ENCODE measurements at places on chromosomes 1 and 21.

- DNase-seq: no peak
Measured at GRCh38 chr1:244963231-244963826, 99.0 kb upstream of the HNRNPU start.

GRCh38 chr1:93448983-93449804 is 1.3 kb downstream of the FNBP1L start:
- DNase-seq: peak; percentile 57

- no peak for DNase-seq
Measured at GRCh38 chr1:63679589-63679988, 86.4 kb downstream of the PGM1 start.

DNA sequence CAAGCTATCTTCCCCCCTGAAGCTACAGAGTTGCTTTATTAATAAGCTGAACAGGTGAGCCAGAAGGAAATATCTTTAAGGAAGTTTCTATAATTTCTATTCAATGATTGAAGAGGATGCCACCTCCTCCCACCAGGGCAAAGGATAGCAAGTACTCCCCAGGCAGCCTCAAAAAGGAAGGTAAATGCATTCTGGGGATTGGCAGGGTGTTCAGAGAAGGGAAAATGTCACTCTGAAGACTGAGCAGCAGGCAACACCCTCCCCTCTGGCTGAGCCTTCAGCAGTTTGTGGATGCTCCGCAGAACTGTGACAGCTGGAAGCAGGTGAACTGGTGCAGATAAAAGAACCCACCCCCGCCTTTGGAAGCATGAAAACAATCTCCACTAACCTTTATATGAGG is 140.8 kb downstream of the BRINP2 start:
- no peak for DNase-seq

DNA sequence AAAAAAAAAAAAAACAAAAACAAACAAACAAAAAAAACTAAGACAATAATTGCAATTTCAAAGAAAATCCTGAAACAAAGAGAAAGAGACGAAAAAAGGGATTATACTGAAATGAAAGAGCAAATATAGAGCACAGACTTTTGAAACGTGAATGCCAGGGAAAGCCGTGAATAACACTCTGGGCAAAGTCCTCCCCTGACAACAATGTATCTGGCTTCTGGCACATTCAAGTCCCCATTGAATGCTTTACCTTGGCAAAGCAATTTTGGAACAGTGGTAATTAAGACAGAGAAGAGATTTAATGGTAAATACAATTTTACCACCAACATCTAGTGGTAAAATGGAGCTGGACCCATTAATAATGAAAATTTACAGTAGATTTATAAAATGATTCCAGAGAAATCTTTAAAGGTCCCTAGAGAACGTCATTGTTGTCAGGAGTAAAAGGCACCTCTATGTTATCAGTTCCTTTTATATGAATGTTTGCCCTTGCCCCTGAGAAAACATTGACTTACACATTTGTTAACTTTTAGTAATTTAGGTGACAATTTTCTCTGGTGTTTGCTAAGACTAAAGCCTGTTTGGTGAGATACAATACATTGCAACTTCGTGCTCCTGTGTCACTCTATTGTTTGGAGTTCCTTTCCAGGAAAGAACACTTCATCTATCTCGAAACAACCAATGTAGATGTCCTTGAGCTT is 89.7 kb downstream of the GREM2 start:
- no peak for DNase-seq

GRCh38 chr1:66182551-66183178 is 351.3 kb upstream of the SGIP1 start:
- DNase-seq: peak; percentile 2

DNA sequence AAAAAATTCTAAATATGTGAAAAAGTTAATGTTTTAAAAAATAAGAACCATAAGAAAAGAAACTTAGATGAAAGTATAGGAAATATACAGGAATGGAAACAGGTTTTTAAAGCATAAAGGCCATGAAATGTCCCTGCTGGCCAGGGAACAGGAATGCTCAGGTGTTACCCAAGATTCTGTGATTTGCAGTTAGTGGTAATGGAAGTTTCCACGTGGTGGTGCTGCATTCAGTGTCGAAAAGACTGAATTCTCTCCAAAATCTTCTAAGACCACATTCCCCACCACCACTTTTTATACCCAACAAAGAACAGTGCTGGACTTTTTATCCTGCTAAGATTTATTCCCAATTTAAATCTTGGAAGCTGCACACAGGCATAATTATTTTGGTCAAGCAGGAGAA is 126.2 kb downstream of the PRRX1 start:
- DNase-seq: no peak

GRCh38 chr21:41989698-41990097 is 20.5 kb downstream of the ZBTB21 start:
- no peak for DNase-seq

DNA sequence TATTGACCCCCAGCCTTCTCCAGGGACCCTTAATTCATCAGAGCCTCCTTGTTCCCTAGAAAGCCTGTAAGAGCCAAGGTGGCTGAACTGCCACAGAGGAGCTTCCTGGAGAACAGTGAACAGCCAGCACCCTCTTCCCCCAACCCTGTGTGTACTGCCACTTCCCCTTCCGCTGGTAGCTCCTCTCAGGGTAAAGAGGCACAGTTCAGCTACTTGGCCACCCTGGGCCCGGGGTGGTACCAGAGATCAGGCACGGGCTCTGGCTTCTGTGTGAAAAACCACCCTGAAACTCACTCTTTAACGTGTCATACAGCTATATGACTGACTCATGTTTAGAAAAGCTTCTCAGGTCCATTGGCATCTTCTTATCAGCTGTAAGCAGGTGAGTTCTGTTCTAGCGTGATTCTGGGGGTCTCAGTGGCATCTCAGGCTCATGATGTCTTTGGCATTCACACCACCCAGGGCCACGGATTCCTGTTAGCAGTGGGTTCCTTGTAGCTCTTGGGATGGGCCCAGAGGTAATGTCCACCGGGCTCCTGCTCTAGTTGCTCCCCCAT is 22.4 kb downstream of the ARMH1 start:
- DNase-seq: no peak

DNA sequence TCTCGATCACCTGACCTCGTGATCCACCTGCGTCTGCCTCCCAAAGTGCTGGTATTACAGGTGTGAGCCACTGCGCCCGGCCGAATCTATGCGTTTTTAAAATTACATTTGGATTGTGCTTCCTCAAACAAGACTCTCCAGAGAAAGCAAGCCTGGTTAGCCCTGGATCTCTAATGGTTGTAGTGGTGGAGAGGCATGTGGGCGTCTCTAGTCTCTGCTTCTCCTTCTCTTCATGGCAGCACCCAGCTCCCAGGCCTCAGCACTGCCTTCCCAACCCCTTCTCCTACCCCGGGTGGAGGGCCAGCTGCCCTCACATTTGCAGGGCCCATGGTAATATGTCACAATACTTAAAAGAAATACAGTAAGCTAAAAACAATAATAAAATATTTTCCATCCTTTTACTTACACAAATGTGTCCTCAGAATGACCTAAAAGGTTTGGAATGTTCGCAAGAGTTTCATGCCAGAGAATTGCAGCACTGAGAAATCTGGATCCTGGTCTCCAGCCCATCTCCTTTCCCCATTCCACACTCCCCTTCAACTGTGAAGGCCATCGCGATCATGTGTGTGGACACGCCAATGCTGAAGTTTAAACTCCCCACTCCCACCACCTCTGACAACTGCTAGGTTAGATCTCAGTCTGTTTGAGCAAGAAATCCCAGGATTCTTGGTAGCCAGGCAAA is 7.0 kb downstream of the OR14I1 start:
- peak; percentile 2 for DNase-seq

GRCh38 chr1:55217226-55217986 is 2.2 kb upstream of the USP24 start:
- no peak for DNase-seq

DNA sequence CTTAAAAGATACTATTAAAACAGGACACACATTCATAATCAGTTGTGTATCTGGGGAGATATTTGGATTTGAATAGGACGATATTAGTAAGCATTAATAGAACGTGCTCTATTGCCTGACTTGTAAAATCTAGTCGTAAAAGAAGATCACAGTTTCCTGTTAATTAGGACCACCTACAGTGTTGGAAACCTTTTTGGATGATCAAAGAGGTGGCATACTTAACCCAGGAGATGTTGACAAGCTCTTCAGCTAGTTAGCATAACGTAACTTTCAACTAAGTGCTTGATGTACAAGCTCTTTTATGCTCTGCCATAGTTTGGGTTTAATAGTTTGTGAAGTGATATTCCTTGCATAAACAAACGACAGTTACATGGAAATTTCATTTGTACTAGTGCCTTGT is 293.3 kb upstream of the NR5A2 start:
- no peak for DNase-seq

DNA sequence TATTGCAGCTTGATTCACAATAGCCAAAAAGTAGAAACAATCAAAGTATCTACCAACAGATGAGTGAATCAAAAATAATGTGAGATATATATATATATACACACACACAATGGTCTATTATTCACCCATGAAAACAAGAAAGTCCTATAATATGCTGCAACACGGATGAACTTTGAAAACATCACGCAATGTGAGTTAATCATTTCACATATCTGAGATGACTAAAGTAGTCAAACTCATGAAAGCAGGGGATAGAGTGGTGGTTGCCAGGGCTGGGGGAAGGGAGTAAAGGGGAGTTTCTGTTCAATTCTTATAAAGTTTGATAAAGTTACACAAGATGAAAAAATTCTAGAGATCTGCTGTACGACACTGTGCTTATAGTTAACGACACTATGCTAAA is 1234.8 kb downstream of the MRPL39 start:
- DNase-seq: no peak

GRCh38 chr1:3674100-3675094 is 22.1 kb downstream of the TP73 start:
- peak; percentile 35 for DNase-seq

DNA sequence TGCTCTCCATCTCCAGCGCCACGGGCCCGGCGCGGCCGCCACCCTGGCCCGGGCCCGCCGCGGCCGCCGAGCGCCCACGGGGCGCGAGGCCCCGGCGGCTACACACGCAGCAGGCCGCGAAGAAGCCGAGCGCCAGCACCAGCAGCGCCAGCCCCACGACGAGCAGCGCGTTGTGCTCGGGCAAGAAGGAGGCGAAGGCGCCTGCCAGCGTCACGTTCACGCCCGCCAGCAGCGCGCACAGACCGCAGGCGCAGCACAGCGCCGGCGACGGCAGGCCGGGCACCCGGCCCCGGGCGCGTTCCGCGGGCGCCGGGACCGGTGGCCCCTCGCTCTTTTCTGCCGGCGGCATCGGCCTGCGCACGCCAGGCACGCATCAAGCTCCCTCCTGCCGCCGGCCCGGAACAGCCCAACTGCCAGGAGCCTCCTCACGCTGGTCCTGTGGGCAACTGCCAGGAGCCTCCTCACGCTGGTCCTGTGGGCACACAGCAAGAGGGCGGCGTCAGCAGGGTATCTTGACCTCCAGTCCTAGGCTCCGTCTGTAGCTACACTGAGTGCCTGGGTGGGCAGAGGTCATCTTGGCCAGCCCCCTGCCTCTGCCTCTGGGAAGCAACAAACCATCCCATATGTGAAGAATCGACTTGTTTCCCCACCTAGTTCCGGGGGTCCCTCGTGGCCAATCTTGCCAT is 18.1 kb downstream of the KNCN start:
- DNase-seq: peak; percentile 42

DNA sequence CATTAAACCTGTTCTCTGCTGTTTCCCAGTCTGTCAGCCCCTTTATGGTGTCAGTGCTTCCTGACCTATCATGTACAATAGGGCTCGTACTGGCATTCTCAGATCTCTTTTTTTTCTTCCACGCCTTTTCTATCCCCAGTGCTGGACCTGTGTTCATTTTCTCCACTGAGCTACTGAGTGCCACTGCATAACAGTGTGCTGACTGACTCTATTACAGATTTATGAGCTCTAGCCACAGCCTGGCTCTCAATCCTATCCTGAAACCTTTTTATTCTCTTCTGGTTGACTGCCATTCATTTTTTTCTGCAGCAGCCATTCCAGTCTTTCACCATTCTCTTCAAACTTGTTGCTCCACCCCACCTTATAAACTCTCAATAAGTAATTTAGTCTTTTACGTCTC is 59.6 kb upstream of the MACF1 start:
- DNase-seq: no peak

GRCh38 chr1:46903481-46903880 is 37.8 kb downstream of the CYP4A11 start:
- no peak for DNase-seq

- DNase-seq: no peak
Measured at GRCh38 chr1:183124259-183124658, 61.8 kb upstream of the LAMC2 start.

DNA sequence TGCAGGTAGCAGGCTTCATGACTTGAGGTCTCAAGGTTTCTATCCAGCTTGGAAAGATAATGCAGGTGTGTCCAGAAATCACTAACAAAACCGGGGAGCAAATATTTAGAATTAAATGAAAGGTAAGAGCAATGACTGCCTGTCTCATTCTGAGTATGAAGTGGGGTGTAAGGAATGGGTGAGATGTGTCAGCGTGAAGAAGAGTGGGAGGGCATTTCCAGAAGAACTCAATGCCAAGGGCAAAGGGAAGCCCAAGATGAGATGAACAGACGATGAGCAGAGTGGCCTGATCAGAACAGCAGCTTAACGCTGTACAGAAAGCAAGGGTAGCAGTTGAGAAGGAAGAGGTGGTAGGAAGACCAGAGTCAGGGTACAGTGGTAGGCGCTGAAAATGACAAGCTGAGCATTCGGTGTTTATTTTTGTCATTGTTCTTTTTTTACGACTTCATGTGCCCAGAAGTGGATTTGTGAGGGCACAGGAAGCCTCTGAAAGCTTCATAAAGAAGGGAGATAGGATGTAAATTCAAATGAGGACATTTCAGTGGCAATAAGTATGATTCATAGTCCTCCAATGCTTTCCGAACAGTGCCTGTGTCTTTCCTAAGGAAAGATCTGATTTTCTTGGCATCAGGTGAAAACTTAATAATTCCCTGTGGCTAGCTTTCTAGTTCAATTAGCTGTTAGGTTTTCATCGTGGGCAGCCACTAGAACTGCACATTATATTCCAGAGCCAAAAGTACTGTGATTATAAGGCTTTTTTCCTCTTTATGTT is 190.5 kb downstream of the APP start:
- DNase-seq: no peak

DNA sequence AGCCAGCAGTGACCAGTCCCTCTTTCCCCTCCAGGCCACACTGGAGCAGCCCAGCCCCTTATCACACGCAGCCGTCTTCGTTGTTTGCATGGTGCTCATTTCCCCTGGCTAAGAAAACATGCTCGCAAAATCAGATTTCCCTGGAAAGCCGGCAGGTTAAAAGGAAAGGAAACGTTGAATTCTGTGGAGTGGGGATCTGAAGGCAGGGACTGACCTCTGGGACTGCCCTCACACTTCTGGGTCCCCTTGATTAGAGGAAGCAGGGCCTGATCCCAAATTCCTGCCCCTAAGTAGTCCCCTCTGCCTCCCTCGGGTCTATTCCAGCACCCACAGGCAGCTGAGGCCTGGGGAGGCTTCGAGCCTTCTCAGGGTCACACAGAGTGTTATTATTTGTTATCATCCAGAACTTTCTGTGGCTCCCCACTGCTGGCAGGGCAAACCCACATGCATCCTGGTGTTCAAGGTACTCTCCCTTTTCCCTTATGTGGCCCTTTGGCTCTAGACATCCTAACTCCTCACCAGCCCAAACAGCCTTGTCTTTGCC is 125.2 kb upstream of the ZBTB40 start:
- DNase-seq: no peak

GRCh38 chr21:41520560-41521442 is 12.8 kb upstream of the TMPRSS2 start:
- no peak for DNase-seq

All from epithelial cell of esophagus (primary cell).